M059J (cell line): ENCODE measurements at places on chromosomes 11 and 22.

DNA sequence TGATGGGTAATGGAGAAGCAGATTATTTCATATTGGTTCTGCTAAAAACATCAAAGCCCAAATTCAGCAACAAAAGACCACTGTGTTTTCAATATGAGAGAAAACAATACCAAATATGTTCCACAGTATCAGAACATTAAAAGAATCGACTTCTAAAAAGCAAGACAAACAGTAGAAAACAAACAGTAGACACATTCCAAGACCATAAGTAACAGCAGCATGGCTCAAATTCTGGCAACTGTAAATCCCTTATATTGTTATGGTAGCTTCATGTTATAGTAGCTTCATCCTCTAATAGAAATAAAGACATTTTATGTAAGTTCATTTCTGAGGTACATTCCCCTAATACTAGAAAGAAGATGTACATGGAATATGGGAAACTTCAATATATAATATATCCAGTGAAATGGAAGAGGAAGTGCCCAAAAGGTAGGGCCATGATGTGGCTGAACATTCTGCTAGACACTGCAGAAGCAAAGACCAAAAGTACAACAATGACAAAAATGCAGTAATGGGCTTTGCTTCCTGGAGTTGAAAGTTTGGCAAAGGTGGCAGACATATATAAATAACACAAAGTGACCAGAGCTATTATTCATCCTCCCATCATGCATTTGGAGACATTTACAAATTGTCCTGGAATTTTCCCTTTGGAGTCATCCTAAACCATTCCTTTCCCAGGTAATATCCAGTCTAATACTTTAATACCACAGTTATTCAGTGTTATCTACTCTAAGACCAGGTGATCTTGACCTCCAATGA is 299.9 kb downstream of the DCDC1 start:
- peak; percentile 29 for DNase-seq

DNA sequence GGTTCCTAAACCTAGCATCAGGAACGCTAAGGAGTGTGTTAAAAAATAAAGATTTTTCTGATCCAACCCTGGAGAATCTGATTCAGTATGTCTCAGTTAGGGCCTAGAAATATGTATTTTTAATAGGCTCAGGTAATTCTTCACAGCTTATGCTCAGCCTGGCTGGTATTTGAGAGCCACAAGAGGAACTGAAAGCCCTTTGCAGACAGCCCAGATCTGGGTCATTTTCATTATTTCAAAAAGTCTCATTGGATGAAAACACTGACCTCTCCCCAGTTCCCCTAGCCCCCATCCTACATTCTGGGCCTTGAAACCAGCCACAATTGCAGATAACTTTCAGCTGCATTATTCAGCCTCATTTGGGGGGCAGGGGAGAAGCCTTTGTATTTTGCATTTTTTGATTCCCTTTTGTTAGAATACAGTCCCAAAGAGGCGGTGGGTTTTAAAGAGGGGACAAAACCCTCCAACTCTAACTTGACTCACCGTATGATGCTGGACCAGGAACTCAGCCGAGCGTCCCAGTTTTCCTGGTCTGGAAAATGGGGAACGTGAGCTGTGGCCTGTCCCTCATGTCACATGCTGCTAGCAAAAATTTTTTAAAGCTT is 66.0 kb upstream of the LARGE1 start:
- no peak for DNase-seq

- no peak for DNase-seq
Observed at GRCh38 chr22:41538583-41538982, 5.7 kb downstream of the POLR3H start.

DNA sequence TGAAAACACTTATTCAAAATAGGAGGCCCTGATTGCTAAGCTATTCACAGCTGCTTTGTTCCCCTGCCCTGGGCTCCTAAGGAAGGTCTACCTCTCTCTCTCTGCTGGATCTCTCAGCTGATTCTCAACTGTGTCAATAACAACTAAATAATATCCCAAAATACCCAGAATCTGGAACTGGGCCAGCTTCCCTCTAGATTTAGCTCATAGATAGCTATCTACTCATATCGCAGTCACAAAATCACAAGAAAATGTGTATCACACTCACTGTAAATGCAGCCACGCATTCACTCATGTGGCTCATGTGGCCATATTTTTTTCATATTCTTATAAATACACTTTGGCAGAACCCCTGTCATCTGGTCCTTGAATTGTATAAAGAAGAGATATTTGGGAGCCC is 555.1 kb downstream of the OPCML start:
- no peak for DNase-seq

GRCh38 chr11:103091064-103091800 is 728 bp downstream of the DCUN1D5 start:
- peak; percentile 45 for DNase-seq

- DNase-seq, result no peak
Observed at GRCh38 chr11:6362185-6362872, 27.9 kb upstream of the SMPD1 start.

- DNase-seq, result no peak
Observed at GRCh38 chr11:132373405-132374143, 1003.2 kb downstream of the NTM start.

DNA sequence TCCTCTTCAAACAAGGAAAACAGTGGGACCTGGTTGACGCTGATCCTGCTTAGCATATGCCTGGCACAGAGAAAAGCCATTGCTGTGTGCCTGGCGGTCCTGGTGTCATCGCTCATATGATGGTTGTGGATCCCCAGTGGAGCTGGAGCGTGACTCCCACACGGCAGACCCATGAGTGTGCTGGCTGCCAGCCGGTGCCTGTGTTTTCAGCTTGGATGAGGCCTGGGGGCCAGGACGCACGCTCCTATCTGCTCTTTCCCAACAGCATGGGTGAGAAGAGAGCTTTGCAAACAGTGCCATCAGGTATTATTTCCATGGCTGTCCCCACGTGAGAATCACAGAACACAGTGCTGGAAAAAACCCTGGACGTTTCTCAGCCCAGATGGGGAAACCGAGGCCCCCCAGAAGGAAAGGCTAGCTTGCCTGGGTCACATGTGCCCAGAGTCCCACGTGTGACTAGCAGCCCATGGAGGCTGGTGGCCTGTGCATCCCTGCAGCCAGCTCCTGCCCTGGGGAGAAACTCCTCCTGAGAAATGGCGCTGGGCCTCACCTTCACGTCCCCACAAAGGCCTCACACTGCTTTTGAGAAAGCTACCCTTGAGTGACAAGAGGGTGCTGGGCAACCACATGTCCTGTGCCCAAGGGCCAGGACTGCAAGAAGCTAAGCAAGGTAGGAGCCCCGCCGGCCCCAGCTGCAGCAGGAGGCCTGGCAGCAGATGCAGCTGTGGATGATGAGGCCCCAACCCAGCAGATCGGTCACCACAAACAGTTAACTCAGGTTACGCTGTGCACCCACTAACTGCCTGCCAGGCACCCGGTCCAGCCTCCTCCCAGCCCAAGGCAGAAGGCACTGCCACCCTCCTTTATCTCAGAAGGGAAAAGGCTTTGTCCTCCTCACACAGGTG is 4.2 kb downstream of the CDKN1C start:
- DNase-seq, result no peak

GRCh38 chr11:68297812-68298658 is 14.4 kb upstream of the LRP5 start:
- peak; percentile 68 for DNase-seq
